Activated naive CD4-positive, alpha-beta T cell treated with anti-CD3 and anti-CD28 coated beads for 36 hours (primary cell): ENCODE measurements at places on chromosomes 13 and 19.
A peak's percentile ranks its signal among the peaks of the same experiment; 100 is the strongest.

GRCh38 chr19:42660353-42660752 is 65.6 kb upstream of the CEACAM8 start:
- no peaks in the 10 kb centered on the region for H3K36me3 ChIP-seq
- H3K4me1 ChIP-seq: no peaks in the 10 kb centered on the region
- H3K27me3 ChIP-seq: peaks cover 6% of the 10 kb centered on the region
- H3K27ac ChIP-seq: no peak overlapping the region
- DNase-seq: no peak

DNA sequence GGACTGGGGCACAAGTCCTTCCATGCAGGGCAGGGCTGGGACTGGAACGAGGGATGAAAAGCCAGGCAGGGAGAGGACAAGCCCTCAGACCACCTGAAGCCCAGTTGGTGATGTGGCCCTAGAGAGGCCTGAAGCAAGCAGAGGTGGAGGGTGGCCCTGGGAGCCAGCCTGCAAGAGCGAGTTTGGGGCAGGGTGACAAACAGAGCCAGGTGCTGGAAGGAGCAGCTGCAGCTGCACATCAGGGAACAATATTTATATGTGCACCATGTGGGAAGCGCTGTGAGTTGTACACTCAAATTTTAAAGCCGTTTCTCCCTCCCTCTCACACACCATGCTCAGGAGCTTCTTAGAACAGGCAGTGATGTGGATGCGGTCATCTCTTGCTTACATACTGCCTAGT is 67.8 kb downstream of the FGF9 start:
- no peak overlapping the region for H3K27ac ChIP-seq
- no peak for DNase-seq
- H3K36me3 ChIP-seq: no peaks in the 10 kb centered on the region
- H3K27me3 ChIP-seq: peaks cover 6% of the 10 kb centered on the region

- no peak for DNase-seq
- H3K27ac ChIP-seq: no peak overlapping the region
- H3K36me3 ChIP-seq: no peaks in the 10 kb centered on the region
- H3K27me3 ChIP-seq: no peaks in the 10 kb centered on the region
- H3K4me1 ChIP-seq: peaks cover 11% of the 10 kb centered on the region
Measured at GRCh38 chr13:28572871-28573270, 77.9 kb upstream of the FLT1 start.

DNA sequence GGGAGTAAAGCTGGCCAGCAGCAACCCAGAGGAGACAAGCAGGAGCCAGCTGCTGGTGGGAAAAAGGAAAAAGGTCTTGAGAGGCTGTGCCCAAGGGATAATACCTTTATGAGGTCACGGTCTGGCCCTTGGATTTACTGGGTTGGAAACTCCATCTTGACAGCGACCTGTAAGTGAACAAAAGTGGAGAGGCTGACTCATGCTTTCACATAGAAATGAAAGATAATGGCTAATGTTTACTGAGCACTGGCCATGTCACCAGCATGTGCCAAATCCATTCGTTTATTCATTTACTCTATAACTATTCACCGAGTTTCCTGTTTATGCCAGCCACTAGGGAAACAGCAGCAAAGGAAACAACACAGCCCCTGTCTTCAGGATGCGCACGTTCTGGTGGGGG is 4.7 kb downstream of the VRK3 start:
- peak overlapping the region; percentile 43 for H3K27ac ChIP-seq
- H3K4me3 ChIP-seq: no peak overlapping the region
- peaks cover 34% of the 10 kb centered on the region for H3K4me1 ChIP-seq
- DNase-seq: no peak
- no peaks in the 10 kb centered on the region for H3K27me3 ChIP-seq
